Immature natural killer cell (primary cell): ENCODE measurements at places on chromosomes 5 and 9.

DNA sequence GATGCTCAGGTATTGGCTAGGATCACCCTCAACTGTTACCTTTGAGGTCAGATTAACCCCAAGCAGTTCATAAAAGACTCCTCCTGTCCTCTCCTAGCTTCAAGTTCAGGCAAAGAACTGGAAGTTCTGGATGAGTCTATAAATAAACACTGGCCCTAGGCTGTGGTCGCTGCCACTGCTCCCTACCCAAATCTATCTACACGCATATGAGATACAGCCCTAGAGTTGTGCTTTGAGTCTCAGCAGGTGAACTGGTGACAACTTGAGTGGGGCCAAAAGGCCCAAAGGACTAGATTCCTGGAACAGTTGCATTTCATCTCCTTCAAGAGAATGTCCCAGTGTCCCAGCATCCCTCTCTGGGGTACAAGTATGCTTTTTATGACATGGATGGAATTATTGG lies 62.6 kb downstream of the SAXO1 start:
- no peak overlapping the region for H3K27ac ChIP-seq
- no peaks in the 10 kb centered on the region for H3K4me1 ChIP-seq
- DNase-seq = no peak
- no peak overlapping the region for H3K4me3 ChIP-seq
- peaks cover 3% of the 10 kb centered on the region for H3K36me3 ChIP-seq

GRCh38 chr5:122880749-122881148 lies 35.3 kb downstream of the SNX24 start:
- DNase-seq = no peak
- H3K27me3 ChIP-seq = no peaks in the 10 kb centered on the region
- no peak overlapping the region for H3K4me3 ChIP-seq

GRCh38 chr5:5011151-5011550 lies 129.0 kb upstream of the ADAMTS16 start:
- H3K36me3 ChIP-seq = no peaks in the 10 kb centered on the region
- no peaks in the 10 kb centered on the region for H3K4me1 ChIP-seq
- H3K4me3 ChIP-seq = no peak overlapping the region
- peaks cover under 1% of the 10 kb centered on the region for H3K27me3 ChIP-seq
- no peak for DNase-seq

DNA sequence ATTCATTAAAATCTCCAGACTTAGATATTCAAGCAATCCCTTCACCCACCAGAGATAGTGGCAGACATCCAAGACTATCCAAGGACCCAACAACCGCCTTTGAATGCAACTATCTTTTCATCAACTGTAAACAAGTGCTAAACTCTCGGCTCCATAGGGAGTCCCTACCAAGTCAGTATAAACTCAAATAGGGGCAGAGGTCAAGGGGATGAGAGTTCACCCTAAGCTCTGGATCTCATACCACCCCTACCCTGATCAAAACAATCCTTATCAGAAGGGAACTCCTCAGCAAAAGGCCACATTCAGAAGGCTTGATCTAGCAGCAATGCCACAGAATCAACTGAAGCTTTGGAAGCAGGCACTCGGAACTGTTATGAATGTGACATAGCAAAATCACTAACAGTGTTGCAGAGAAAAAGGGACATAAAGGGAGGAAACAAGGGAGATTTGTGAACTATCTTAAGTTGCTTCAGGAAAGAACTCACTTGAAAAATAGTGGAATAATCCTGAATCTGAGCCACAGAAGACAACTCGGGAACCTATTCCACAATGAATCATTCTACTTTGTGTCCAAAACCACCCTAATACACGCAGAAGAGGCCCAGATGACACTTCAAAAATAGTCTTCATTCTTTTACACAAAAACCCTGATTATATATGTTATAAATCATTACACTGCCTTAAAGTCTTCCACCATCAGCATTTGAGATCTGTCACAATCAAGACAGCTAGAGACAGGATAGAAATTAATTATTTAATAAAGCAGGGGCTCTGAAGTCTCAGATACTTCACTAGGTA lies 49.8 kb downstream of the NR6A1 start:
- H3K4me3 ChIP-seq = no peak overlapping the region
- DNase-seq = no peak
- H3K4me1 ChIP-seq = no peaks in the 10 kb centered on the region
- no peak overlapping the region for H3K27ac ChIP-seq
- peaks cover 2% of the 10 kb centered on the region for H3K27me3 ChIP-seq

DNA sequence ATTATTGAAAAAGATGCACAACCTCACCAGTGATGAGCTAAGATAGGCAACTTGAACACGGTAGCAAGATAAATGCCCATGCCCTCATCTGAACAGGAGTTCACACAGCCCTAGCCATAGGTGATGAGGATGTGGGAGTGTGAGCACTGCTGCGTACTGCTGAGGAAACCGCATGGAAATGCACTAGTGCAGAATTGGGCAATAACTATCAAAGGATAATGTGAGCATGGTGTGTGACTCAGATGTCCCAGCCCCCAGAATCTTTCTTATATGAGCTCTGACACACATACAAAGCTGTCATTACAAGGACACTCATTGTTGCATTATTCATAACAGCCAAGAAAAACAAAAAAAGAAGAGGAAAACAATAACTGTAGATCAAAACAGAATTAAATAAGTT lies 521.2 kb downstream of the IRX1 start:
- DNase-seq = no peak
- no peaks in the 10 kb centered on the region for H3K4me1 ChIP-seq
- no peak overlapping the region for H3K4me3 ChIP-seq
- no peak overlapping the region for H3K27ac ChIP-seq
- peaks cover 4% of the 10 kb centered on the region for H3K27me3 ChIP-seq

DNA sequence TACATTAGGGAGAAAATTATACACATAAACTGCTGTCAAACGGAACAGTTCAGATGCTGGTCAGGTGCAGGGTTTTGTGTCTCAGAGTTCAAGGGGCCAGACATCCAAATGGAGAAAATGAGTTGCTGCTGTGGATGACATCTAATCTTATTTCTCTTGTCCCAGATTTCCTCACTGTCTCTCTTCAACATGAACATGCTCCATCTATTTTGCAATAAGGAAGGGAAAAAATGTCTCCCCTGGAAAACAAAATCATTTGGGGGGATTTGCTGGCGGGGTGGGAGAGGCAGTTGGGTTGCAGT lies 51.2 kb downstream of the SHB start:
- DNase-seq = no peak
- H3K36me3 ChIP-seq = no peaks in the 10 kb centered on the region
- no peak overlapping the region for H3K4me3 ChIP-seq
- H3K27me3 ChIP-seq = peaks cover 4% of the 10 kb centered on the region
- no peaks in the 10 kb centered on the region for H3K4me1 ChIP-seq

- no peak overlapping the region for H3K4me3 ChIP-seq
- DNase-seq = no peak
- peaks cover 5% of the 10 kb centered on the region for H3K27me3 ChIP-seq
- no peaks in the 10 kb centered on the region for H3K4me1 ChIP-seq
- no peaks in the 10 kb centered on the region for H3K36me3 ChIP-seq
Measured at GRCh38 chr9:107373809-107374208, 90.7 kb downstream of the RAD23B start.

GRCh38 chr5:6455571-6456200 lies 7.0 kb downstream of the UBE2QL1 start:
- no peaks in the 10 kb centered on the region for H3K36me3 ChIP-seq
- no peak overlapping the region for H3K4me3 ChIP-seq
- no peak for DNase-seq
- H3K27ac ChIP-seq = no peak overlapping the region
- no peaks in the 10 kb centered on the region for H3K4me1 ChIP-seq

GRCh38 chr9:99680191-99680590 lies 141.5 kb upstream of the NR4A3 start:
- H3K4me3 ChIP-seq = no peak overlapping the region
- no peaks in the 10 kb centered on the region for H3K27me3 ChIP-seq
- no peaks in the 10 kb centered on the region for H3K4me1 ChIP-seq
- DNase-seq = no peak
- H3K27ac ChIP-seq = no peak overlapping the region
- peaks cover 7% of the 10 kb centered on the region for H3K36me3 ChIP-seq

GRCh38 chr5:139954022-139954421 lies 89.1 kb downstream of the NRG2 start:
- H3K27me3 ChIP-seq = peaks cover 2% of the 10 kb centered on the region
- no peaks in the 10 kb centered on the region for H3K4me1 ChIP-seq
- H3K4me3 ChIP-seq = no peak overlapping the region
- H3K27ac ChIP-seq = no peak overlapping the region
- H3K36me3 ChIP-seq = no peaks in the 10 kb centered on the region
- no peak for DNase-seq

- no peaks in the 10 kb centered on the region for H3K4me1 ChIP-seq
- no peaks in the 10 kb centered on the region for H3K36me3 ChIP-seq
- no peak for DNase-seq
- peaks cover 7% of the 10 kb centered on the region for H3K27me3 ChIP-seq
- H3K27ac ChIP-seq = no peak overlapping the region
- no peak overlapping the region for H3K4me3 ChIP-seq
Measured at GRCh38 chr5:176884571-176884890, 14.6 kb downstream of the HK3 start.

DNA sequence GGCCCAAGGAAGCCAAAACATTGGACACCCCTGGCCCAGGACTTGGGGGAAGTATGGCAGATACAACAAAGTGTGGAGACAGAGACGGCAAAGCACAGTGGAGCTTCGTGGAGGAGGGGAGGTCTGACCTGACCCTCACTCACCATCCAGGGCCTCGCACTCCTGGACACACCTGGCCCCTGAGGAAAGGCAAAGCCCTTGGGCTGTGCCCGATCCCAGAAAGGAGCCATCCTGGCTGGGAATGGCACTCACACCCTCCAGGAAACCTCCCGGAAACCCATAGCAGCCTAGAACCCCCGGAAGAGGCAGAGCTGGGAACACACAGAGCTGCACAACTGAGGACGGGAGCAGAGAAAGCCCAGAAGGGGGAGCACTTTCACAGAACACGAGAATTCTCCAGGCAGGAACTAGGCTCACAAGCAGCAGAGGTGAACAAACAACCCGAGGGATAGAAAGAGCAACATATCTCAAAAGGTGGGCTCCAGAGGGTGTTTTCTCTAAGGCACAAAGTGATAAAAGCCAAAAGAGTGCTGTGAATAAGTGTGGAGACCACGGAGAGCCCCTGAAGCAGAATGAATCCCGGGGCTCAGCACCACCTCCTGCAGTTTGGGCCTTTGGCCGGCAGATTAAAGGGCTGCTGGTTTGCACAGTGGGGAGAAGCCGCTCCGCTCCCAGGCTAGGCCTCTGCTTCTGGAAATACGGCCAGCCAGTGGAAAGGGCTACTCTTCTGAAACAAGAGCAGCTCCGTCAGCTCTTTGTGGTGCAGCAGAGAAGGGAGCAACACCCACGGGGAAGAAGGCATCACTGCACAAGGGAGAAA lies 108.2 kb downstream of the UBE2R2 start:
- DNase-seq = no peak
- no peaks in the 10 kb centered on the region for H3K4me1 ChIP-seq
- H3K27me3 ChIP-seq = peaks cover 4% of the 10 kb centered on the region
- H3K36me3 ChIP-seq = peaks cover 29% of the 10 kb centered on the region

GRCh38 chr9:124297551-124297901 lies 39.8 kb downstream of the NEK6 start:
- H3K4me3 ChIP-seq = no peak overlapping the region
- no peaks in the 10 kb centered on the region for H3K36me3 ChIP-seq
- no peaks in the 10 kb centered on the region for H3K27me3 ChIP-seq
- peaks cover 72% of the 10 kb centered on the region for H3K4me1 ChIP-seq

DNA sequence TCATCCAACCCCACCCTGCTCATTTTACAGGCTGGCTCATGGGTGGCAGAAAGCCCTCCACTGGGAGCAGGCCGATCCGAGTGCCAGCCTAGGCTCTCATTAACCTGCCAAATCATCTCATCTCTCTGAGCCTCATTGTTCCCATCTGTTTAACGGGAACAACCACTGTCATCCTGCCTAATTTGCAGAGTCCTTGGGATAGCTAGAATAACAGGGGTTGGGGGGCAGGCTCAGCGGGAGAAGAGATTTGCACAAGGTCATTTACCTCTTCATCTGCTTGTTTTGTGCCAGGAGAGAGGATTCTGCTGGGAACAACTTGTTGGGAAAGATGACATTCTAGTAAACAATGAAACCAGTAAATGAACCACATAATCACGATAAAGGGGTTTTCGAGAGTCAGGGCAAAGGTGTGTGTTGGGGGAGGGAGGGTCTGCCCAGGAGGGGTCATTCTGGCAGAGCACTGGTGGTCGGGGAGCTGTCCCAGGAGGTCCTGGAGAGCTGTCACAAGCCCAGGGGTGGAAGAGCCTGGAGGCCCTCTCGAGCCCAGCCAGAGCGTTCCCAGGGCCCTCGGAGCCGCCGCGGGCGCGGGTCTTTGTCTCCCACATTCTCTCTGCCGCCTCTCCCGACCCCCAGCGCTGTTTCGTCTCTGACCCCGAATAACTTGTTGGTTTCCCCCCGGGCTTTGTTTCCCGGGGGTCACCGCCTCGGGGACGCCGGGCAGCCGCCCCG lies 22.8 kb upstream of the NDST1 start:
- peaks cover 16% of the 10 kb centered on the region for H3K27me3 ChIP-seq
- peaks cover 14% of the 10 kb centered on the region for H3K4me1 ChIP-seq
- peak overlapping the region; percentile 78 for H3K4me3 ChIP-seq
- no peak for DNase-seq
- H3K36me3 ChIP-seq = no peaks in the 10 kb centered on the region

- H3K4me1 ChIP-seq = peaks cover 47% of the 10 kb centered on the region
- peak overlapping the region; percentile 66 for H3K27ac ChIP-seq
- H3K36me3 ChIP-seq = peaks cover 19% of the 10 kb centered on the region
Measured at GRCh38 chr9:131608493-131609037, 63.2 kb downstream of the PRRT1B start.
